ENCODE measurements at places on chromosomes 5 and 9.

DNA sequence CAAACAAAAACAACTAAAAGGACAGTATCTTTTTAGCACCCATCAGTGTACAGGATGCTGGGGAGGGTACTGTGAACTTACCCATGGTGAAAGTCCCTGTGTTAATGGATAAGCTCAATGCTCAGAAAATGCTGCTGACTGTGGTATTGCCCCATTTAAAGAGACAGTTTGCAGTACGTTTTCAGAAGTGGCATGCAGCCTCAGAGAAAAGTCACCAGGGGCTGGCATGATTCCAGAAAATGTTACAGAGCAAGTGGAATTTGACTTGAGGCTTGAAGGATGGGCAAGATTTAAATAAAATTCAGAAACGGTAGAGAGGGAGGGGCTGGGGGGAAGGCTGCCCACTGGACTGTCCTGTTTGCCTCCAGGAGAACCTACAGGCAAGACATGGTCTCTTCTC lies 7.2 kb downstream of the S1PR3 start:
- DNase-seq, result no peak

DNA sequence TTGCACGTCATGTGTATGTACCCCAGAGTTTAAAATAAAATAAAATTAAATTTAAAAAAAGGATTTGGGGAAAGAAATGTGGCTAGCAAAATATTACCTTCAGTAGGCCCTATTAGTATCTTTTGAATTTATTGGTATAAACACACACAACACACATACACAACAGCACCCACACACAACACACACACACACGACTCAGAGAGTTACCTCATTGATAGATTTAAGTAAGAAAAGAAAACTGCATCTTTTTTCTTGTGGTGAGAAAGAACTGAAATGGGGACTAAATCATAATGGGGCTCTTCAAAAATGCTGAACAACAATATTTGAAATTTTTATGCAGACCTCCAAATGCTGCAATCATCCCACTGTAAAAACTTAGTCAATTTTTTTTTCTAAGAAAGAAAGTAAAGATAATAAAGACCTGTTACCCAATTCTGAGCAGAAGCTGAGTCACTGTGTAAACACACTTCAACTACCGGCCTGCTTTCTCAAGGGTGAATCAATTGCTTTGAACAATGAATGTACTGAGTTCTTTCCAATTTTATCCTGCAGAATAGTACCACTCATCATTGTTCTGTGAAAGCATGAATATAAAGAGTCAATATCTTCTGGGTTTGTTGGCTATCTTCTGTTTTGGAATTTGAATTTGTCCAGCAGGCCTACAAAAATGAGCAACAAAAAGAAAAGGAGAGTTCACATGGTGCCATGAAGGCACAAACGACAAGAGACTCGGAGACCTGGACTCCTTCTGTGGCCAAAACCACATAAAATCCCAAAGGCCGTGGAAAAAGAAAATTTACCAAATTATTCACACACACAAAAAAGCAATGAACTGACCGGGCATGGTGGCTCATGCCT lies 57.9 kb upstream of the CCNG1 start:
- no peak for DNase-seq

- no peak for DNase-seq
These were observed 29.9 kb upstream of the UBE2QL1 start for GRCh38 chr5:6418679-6419276.

DNA sequence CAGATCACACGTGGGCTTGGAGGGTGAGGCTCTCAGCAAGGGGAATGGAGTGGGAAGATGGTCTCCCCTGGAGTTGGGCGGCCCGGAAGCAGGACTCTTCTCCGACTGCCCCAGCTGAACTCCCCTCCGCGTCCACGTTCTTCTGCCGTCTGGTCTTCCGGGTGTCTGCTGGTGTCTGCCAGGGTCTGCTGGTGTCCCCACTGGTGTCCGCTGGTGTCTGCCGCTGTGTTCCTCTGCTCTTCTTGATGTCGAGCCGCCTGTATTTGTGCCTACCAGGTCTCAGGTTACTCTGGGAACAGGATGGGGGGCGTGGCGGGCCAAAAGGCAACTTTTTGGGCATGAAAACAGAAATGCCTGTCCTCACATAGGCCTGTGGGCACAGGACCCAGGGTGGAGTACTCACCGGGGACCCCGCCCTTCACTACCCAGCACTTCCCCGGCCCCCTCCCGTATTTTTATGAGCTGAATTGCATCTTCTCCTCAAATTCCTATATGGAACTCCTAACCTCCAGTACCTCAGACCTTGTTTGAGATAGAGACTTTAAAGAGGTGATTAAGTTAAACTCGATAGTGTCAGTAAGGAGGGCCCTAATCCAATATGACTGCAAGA lies 675.4 kb downstream of the SEMA5A start:
- no peak for DNase-seq

DNA sequence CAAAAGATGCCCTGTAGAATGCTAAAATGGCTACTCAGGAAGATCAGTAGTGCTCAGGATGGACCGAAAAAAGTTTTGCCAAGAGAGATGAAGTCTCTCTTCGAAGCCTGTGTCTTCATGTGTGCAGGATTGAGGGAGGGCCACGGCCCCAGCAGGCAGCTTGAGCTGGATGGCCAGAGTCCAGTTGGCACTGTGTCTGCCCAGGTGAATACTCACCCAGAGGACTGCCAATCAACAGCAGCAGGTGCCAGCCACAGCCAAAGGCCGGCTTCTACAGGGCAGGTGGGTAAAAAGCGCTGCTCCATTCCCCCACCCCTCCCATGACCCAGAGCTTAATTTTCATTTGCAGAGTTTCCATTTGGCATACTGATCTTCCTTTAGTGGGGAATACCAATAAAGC lies 287.9 kb upstream of the ZNF608 start:
- DNase-seq, result no peak

- no peak for DNase-seq
These were observed 136.4 kb downstream of the ICE1 start for GRCh38 chr5:5558638-5559527.

DNA sequence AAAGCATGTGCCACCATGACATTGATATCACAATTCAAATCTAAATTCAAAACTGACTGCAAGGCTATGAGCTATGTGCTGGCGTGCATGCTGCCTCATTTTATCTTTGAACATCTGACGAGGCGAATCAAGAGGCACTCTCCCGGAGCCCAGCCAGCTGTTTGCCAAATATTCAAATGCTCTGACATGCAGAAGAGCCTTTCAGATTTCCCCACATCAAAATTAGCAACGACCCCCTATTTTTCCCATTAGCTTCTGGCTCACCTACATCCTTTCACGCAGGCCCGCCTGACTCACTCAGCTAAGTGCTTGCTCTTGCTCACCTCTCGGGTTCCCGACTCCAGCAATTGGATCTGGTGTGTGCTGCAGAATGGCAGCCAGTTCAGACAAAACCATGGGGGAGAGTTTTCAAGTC lies 159.0 kb downstream of the NR2F1-AS1 start:
- DNase-seq, result peak; percentile 13

- DNase-seq, result no peak
These were observed 126.4 kb upstream of the SLC12A2 start for GRCh38 chr5:127957183-127957582.

- no peak for DNase-seq
These were observed 152.0 kb upstream of the ACOT12 start for GRCh38 chr5:81545911-81546310.

GRCh38 chr9:107455425-107456135 lies 34.0 kb downstream of the KLF4 start:
- DNase-seq, result no peak

DNA sequence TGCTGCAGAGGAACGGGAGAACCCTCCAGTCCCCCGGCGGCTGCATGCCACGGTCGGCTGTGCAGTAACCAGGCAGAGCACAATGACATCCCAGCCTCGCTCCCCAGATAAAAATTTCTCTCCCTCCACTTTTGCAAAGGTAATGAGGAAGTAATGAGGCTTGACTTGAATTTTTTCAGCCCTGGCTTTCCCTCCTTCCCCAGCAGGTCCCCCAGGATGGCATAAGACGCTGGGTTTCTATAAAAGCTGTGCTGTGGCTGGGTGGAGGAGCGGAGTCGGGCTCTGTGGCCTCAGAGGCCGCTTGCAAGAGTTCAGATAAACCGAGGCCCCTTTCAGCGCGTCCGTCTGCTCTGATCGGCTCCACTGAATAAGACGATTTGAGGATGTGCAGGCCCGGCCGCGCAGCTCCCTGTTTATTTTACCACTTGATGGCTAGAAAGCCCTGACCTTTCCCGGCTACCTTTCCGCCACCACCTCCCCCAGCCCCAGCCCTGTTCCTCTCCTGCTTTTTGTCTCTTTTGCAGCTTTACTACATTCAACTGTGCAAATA lies 351.9 kb upstream of the IRX2 start:
- no peak for DNase-seq

DNA sequence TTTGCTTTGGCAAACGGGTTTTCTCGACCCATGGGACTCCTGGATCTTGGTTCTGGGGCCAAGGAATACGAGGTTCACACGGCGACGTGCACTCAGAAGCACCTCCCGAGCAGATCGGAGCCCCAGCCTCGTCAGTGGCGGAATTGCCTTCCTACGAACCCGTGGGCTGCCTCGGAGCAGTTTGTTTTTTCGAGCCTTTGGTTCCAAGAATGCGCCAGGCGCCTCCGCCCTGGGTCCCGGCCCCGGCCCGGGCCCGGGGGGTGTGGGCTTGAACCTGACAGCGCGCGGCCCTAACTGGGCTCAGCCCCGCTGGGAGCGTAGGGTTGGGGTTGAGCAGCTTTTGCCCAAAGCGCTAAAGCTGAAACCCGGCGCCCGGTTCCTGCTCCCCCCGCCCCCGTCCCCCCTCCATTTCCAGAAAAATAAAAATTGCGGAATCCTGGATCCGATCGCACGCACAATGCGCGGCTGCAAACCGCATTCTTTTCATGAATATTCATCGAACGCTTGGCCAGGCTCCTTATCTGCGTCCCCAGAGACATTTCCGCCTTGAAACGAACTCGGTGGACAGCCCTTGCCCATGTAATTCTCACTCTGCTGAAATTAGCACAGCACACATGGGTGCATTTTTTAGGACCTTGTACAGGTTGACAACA lies 1.0 kb downstream of the BASP1 start:
- DNase-seq, result no peak

GRCh38 chr5:87746891-87747377 lies 334.2 kb upstream of the CCNH start:
- no peak for DNase-seq

- no peak for DNase-seq
These were observed 77.7 kb downstream of the DNAH5 start for GRCh38 chr5:13866792-13867191.

GRCh38 chr9:37582548-37583157 lies 6.5 kb upstream of the FBXO10 start:
- DNase-seq, result no peak

GRCh38 chr5:612498-613424 lies 621 bp downstream of the CEP72 start:
- DNase-seq, result no peak

DNA sequence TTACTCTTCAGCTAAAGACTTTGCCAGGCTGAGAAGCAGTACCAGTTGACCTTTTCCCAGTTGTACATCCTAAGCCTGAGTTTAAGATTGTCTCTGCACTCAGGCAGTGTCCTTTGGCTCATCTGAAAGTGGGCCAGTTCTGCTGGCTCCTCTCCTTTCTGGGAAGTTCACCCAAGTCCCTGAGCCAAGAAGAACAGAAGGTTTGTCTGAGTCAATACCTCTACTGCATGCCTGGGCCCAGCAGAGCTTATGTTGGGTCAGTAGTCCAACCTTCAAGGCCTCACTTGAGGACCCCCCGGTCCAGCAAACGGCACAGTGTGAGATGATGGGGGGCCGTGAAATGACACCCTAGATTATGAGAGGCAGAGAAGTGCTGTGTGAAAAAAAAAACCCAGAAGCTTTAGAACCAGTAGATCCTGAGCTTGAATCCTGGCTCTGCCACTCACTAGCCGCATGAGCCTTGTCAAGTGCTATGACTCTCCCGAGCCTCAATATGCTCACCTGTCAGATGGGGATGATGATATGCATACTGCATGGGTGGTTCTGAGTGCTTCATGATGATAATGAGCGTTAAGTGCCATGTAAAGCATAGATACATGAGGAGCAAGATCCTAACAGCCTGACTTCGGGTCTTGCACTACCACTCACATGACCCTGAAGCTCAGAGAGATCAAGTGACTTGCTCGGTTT lies 156.0 kb downstream of the MACROH2A1 start:
- no peak for DNase-seq

GRCh38 chr9:69657269-69657668 lies 14.9 kb downstream of the APBA1 start:
- DNase-seq, result no peak

- DNase-seq, result no peak
These were observed 149.7 kb upstream of the SV2C start for GRCh38 chr5:75933489-75933888.

DNA sequence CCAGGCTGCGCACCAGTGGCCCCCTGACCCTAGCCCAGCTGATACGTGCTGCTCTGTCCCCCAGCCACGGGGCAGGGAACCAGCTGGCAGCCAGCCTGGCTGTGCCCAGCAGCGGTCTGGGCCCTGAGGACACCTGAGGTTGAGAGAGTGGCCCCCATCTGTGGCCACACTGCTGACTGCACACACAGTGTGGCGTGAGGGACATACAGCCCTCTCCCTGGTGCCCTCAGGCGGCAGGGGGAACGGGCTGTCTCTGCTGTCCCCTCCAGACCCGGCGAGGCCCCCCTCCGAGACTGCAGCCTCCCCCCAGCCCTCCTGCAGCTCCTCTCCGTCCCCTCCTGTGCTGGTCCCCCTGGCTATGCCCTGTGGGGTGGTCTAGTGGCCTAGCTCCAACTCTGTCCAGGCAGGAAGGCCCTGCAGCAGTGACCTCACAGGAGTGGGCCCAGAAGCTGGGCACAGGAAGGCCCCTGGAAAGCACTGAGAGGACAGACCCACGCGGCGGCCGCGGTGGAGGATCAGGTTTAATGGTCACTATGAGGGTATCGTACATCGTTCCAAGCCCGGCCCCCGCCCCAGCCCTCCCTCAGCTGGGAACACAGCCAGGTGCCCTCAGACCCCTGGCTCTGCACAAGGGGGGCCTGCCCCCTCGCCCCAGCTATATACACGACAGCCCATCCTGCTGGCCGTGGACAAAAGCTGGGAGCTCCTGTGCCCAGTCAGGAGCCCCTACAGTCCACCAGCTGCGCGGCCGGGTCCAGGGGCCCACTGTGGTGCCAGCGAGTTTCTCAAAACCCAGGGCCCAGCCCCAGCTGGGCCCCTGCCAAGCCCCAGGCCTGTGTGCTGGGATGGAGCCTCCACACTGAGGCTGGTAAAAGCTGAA lies 6.8 kb upstream of the ENTPD8 start:
- DNase-seq, result no peak

GRCh38 chr5:163712011-163712410 lies 206.6 kb downstream of the MAT2B start:
- DNase-seq, result no peak

DNA sequence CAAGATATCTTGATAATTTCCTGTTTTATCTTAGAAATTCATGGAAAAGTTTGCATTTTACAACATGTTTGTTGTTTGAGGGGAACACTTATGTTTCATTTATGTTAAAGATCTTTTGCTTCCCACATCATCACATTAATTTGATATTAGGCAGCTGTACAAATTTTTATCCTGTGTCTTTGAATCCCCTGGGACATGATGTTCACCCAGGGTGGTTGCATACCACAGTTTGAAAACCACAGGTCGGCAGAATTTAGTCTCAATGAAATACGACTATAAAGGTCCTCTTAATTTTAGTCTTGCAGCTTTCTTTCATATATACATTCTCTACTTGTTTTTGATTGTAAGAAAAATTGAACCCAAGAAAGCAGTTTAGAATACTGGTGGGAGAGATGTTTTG lies 3.7 kb downstream of the NAA35 start:
- DNase-seq, result no peak

All from caudate nucleus (tissue), 63 donors.